Nucleus accumbens (tissue), 56 donors: ENCODE measurements at places on chromosomes 4 and X.

DNA sequence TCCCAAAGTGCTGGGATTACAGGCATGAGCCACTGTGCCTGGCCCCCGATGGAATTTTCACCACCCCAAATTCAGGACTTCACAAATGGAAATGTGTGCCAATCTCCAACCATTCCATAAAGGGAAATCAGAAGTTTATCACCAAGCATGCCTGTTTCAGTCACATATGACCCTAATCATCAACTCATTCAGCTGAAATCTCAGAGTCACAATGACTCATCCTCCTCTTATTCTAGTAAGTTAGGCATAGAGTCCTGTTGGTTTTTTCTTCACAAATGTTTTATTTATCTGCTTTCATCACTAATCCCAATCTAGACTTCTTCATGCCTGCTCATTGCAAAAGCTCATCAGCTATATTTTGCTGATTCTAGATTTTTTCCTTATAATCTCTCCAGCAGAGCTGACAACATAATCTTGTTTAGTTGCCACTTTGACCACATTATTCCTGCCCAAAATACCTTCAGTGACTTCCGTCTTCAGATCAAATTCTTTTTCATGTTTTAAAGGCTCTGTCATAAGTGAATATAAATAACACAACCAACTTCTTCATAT lies 83.3 kb downstream of the SLC7A11 start:
- DNase-seq, result no peak

DNA sequence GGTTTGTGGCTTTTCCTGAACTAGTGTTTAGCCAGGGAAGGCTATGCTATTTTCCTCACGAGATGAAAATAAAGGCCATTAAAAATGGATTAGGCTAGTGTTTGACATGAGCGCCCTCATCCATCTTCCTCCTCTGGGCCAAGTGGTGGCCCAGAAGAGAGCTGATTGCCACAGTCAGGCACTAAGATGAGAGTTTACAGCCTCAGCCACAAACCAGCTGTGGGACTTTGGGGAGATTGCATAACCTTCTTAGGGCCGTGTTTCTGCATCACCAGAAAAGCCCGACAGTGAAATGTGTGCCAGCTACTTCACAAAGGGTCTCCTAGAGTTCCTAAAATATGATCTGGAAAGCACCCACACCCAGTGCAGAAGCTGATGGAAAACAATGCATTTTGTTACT lies 42.3 kb upstream of the LNX1 start:
- no peak for DNase-seq

DNA sequence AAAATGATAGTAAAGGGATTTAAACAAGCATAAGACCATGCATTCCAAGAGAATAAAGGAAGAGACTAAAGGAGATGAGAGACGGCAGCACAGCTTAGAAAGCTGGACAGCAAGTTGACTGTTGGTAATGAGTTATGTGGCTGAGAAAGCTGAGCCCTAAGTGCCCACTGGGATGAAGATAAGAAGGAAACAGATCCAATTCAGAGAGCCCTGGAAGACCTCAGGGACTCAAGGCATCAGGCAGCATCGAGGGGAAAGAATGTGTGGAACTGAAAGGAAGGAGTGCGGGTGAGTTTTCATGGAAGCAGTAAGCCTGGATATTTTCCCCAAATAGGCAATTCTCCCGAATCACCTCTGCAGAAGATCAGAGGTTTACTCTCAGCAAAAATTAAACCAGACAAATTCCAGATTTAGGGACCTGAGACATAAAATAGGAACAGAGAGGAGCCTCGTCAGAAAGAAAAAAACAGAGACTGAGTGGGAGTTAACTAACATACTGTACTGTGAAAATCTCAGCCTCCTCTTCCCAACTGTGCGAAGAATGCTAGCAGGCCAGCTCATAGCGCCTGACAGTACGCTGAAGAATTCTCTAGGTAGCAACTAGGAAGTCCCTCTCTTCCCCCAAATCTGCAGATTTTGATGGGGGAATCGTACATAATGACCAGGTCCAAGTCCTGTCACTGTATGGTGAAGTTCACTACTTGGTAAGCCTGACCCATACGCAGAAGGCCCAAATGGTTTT lies 187.7 kb upstream of the TAPT1 start:
- DNase-seq, result no peak

- no peak for DNase-seq
Measured at GRCh38 chr4:16883806-16884205, 14.6 kb downstream of the LDB2 start.

DNA sequence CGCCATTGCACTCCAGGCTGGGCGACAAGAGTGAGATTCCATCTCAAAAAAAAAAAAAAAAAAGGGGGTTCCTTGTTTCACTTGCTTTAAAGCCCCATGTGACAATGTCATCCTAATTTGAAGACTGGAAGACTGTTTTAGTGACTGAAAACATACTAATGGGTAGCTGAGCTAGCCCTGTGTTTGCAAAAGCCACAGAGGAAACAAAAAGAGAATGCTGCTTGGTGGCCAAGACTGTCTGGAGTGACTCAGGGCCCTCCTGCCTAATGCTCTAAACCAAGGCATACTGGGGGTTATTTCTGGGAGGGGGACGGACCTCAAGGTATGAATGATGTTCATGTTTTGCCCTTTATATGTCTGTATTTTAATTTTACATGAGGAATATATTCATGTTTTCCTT lies 16.0 kb downstream of the HPSE start:
- no peak for DNase-seq

DNA sequence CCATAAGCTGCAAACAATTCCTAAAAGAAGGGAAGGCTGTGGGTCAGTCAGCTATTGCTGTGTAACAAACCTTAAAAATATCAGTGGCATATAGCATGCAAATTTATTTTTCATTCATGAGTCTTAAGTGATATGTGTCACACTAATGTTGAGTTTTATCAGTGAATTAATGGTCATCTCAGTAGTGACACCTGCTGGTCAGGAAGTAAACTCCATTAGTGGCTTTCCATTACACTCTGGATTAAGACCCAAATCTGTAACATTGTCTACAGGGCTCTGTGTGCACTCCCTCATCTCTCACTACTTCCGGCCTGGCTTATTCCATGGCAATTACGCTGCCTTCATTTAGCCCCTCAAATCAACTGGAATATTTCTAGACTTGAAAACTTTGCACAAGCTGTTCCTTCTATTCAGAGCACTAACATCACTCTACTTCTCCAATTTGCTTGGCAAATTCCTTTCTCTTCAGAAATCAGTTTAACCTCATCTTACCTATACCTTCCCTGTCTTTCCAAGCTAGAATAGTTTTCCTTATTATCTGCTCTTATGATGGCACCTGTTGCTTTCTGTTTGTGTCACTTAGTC lies 217.3 kb upstream of the TAPT1 start:
- DNase-seq, result no peak

DNA sequence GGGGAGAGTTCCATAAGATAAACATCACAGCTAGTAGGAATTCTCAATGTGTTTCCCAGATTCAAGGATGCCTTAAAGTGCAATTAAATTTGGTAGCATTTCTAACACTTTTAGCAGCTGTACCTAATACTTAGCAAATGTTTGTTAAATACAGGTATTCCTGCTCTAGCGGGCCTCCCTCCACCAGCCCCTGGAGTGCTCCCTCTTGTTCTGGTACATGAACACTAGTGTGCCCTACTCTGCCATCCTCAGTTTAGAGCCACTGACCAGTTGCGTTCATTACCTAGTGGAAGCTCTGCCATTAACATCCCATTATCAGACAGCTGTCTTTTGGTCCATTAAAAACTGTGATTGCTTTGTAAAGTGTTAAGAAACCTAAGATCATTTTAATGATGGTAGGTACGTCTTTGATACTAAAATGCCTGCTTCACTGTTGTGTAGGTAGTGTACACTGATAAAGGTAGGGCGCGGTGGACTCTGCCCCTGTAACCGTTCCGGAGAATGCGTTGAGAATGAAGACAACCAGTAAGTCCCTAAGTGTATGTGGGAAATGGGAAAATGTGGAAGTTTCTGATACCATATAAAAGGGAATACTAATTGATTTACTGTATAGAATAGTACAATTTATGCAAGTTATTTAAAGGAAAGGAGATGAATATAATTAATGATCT lies 21.7 kb downstream of the KIAA0232 start:
- DNase-seq, result no peak

DNA sequence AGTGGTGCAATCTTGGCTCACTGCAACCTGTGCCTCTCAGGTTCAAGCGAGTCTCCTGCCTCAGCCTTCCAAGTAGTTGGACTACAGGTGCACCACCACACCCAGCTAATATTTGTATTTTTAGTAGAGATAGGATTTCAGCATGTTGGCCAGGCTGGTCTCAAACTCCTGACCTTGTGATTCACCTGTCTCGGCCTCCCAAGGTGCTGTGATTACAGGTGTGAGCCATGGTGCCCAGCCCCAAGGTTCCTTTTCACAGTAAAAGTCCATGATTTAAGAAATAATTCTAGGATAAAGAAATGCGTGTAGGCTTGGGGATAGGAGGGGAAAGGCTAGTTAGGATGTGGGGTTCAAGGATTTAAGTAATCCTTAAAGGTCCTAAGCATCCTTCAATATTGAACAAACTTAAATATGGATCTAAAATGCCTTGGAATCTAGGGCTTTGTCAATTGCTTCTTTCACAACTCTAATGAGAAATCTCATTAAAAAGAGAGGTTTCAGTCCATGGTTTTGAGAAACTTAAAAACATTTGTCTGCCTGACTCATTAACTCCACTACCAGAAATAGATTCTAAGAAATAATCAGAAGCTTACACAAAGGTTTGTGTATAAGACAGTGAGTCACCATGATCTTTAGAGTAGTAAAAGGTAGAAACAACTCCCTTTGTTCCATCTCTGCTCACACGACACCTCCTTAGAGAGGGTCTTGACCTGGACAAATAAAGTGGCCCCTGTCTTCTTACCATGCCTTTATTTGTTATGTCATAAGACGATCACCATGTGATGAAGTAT lies 203.2 kb downstream of the PTTG2 start:
- DNase-seq, result no peak

GRCh38 chr4:119041951-119042560 lies 93.6 kb upstream of the MYOZ2 start:
- no peak for DNase-seq

GRCh38 chr4:177127658-177128057 lies 182.0 kb upstream of the NEIL3 start:
- DNase-seq, result no peak

- DNase-seq, result no peak
Measured at GRCh38 chrX:107348051-107348450, 101.4 kb upstream of the FRMPD3 start.

- no peak for DNase-seq
Measured at GRCh38 chr4:22635692-22636091, 57.0 kb upstream of the GBA3 start.

DNA sequence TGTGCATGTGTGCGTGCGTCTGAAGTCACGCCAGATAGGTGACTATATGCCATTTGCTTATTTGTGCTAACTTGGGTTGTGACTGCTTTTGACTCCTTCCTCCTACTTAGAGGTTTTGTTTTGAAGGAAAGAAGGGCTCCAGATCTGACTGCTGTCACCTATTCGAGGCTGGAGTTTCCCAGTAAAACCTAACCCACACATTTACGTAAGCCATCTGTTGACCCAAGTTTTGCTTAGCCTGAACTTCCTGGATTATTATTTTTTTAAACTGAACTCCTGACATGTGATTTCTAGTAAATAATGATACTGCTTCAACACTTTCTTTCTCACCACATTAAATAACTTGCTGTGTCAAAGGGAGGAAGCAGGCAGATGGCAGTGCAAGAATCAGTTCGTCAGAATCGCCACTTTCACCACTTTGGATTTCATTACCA lies 41.5 kb downstream of the DTHD1 start:
- no peak for DNase-seq

DNA sequence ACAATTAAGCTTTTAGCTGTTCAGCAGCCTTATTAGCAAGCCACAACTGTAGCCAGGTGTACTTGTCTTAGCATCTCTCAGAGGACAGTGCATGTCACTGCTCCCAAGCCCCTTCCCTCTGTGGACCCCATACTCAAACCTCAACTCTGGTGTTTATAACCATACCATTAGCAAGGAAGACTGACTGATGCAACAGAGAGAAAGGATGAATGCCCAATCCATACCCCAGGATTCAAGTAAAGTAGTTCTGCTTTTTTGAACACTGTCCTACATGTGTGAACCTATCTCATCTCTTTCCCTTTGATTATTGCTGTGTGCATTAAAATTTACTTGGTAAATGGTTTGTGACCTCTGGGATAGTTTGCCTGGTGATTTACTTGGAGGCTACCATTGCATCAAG lies 22.8 kb upstream of the CYBB start:
- DNase-seq, result no peak

DNA sequence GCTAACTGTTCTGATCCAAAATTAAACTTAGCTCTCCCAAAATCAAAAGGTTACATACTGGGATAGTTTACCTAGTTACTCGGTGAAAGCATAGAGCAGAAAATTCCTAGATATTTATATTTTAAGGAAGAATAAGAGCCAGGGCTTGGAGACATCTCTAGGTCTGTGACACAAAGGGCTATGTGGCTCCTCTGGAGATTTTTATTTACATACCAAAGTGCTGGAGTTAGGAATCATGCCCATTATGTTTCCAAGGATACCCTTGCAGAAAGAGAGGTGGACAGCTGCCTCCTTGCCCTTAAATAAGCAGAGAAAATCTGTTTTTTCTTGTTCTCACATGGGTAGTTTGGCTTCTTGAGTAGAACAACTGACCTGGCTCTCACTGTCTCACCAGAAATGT lies 9.0 kb downstream of the COX7B2 start:
- DNase-seq, result no peak

DNA sequence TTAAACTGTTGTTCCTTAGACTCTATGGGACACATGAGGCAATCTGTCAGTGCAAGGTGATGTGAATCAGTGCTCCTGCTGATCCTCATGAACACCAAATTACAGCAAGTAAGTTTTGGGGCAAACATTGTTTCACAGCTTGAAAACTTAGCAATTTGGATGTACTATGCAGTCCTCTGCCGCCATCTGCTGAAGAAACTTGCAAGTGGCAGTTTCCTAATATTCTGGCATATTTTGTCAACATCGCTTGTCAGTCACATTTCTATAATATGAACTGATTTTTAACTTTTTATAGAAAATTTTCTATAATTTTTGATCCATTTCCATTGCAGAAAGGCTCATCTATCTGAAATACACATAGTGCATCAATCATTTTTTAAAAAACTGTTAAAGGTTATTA lies 56.3 kb downstream of the ZAR1 start:
- no peak for DNase-seq

GRCh38 chr4:81914623-81915022 lies 442.9 kb upstream of the RASGEF1B start:
- no peak for DNase-seq

DNA sequence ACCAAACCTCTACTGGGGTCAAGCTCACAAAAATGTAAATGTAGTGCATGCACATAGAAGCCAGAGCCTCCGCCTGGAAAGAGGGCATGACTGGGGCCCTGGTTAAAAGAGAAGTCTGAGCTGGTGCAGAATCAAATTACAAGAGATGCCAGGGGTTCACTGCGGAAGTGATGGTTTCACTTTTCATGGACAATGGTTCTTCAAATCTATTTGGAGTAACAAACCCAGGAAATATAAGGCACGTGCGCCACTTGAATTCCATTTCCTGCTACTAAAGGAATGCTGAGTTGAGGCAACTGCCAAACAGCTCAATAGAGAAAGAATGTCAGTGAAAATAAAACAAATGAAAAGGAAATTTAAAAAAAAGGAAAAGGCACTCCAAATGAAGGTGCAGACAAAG lies 79.8 kb downstream of the FUNDC1 start:
- no peak for DNase-seq
